Islet precursor cell (in vitro differentiated cells): ENCODE measurements at places on chromosomes 11 and 22.

GRCh38 chr22:17342361-17342760, 26.9 kb upstream of the CECR2 start:
- peak; percentile 79 for DNase-seq

GRCh38 chr22:45007391-45008185, 2.2 kb downstream of the PHF21B start:
- DNase-seq, result peak; percentile 93

DNA sequence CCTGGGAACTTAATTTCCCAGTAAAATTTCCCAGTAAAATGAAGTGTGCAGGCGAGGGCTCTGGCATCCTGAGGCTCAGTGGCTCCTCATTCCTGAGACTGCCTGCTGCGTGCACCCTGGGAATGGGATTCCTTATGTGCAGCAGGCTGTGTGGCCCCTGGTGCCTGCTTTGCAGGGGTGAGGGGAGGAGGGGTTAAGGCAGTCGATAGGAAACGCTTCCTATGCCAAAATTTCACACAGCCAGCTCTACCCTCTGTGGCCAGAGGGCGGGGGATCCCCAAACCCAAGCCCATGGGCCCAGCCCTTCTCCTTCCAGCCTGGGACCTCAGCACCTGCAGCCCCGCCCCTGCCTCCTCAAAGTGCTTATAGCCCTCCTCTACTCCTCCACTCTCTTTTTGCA, 12.1 kb upstream of the BAIAP2L2 start:
- DNase-seq, result peak; percentile 47

DNA sequence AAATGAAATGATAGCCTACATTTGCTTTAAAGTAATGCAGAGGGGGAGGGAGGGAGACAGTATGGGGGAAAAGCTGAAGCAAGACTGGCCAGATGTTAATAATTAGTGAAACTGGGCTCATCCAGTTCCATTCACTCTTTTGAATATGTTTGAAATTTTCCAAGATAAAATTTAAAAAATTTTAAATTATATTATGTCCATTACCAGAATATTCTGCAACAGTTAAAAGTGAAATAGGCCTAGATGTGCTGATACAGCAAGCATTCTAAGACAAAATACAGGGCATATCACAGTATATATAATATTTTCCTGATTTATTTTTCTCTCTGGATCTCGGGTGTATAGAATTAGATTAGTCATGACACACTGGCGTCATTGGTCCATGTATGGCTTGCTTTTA, 13.6 kb upstream of the ZNRF3 start:
- no peak for DNase-seq

DNA sequence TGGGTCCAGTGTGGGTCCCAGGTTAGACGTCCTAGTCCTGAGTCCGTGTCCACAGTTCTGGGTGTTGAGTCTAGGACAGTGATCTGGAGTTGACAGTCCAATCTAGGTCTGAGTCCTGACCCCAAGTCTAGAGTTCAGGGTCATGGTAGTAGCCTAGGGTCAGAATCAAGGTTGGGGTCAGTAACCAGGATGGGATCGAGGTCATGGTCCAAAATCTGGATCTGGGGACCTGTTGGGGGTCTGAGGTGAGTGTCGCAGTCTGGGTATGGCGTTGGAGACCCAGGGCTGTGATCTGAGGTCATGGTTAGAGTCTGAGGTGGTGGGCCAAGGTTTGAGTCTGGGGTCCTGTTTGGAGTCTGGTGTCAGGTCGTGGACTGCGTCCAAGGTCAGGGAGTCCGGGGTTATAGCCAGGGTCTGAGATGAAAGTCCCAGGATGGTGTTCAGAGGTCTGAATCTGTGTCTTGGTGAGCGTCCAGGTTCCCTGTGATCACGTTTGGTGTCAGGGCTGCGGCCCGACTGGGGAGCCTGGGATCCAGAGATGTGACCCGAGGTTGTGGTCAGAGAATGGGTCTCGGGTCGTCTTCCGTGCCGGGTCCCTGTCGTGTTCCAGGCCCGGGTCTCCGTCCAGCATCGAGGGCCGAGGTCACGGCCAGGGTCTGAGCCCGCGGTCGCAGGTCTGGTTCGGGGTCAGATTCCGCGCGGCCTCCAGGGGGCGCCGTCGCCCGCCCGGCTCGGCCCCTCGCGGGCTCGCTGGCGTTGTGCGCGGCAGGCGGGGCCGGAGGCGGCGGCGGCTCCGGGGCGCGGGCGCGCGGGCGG, 432 bp upstream of the GRK2 start:
- DNase-seq, result peak; percentile 76

- peak; percentile 61 for DNase-seq
These were observed 23.7 kb upstream of the SLC35F2 start for GRCh38 chr11:107882095-107882820.

GRCh38 chr11:85472953-85473352, 154.2 kb downstream of the DLG2 start:
- no peak for DNase-seq

GRCh38 chr22:48902001-48902869, 925.4 kb downstream of the BRD1 start:
- peak; percentile 37 for DNase-seq
